Activated CD8-positive, alpha-beta T cell treated with anti-CD3 and anti-CD28 coated beads for 36 hours (primary cell): ENCODE measurements at places on chromosomes 2 and 18. TPM values are rescaled to one million over a fixed set of nuclear protein-coding genes. Genes with fewer than 3 reads are reported as not detected.

DNA sequence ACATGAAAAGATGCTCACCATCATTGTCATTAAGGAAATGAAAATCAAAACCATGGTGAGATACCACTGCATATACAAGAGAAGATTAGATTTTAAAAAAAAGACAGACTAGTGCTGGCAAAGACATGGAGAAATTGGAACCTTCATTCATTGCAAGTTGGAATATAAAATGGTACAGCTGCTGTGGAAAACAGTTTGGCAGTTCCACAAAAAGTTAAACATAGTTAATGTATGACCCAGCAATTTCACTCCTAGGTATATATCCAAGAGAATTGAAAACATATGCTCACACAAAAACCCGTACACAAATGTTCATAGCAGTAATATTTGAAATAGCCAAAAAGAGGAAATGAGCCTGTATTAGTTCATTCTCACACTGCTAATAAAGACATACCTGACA is 33.7 kb upstream of the MBOAT2 start:
- DNase-seq = no peak

GRCh38 chr2:205889114-205889513 is 196.9 kb downstream of the INO80D start:
- DNase-seq = no peak

GRCh38 chr18:62425465-62426190 is 97.2 kb upstream of the ZCCHC2 start:
- DNase-seq = peak; percentile 75

GRCh38 chr2:174495365-174496012 is 8.7 kb upstream of the GPR155 start:
- DNase-seq = no peak

DNA sequence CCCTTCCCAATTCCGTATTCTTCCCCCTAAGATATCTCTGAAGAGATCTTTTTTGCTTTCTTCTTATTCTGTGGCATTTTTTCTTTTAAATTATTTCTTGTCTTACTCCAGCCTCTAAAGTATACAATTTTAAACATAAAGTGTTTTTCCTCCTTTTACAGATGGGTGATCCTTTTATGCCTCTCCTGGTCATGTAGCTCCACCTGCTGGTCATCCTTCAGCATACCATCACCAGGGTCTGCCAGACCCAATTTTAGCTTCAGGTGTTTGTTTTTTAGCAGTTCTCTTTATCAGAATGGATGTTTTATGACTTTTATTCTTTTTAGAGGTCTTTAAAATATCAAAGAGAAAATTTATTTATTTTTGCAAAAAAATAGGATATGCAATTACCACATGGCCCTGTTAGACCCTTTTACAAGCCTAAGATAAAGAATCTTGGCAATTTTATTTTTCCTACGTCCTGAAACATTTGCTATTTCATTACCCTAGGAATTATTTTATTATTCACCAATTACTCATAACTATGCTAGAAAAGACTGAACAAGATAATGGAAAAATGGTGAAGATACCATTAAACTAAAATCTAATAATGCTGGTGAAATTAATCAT is 55.5 kb downstream of the PIGN start:
- DNase-seq = peak; percentile 64

DNA sequence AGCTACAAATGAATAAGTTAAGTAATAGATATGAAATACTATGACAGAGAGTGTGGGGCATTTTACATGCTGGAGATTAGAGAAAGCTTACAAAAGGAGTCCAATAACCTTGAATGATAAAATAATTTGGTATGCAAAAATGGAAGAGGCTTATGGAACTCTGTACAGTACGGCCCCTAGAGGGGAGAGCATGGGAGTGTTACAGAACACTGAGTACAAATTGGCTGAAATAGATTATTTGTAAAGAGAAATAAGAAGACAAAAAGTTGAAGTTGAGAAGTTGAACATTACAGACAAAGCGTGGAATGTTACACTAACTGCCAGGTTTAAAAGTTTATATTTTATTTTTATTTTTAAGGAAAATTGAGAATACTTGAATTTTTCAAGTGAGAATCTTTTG is 192.1 kb upstream of the DOK6 start:
- DNase-seq = no peak

DNA sequence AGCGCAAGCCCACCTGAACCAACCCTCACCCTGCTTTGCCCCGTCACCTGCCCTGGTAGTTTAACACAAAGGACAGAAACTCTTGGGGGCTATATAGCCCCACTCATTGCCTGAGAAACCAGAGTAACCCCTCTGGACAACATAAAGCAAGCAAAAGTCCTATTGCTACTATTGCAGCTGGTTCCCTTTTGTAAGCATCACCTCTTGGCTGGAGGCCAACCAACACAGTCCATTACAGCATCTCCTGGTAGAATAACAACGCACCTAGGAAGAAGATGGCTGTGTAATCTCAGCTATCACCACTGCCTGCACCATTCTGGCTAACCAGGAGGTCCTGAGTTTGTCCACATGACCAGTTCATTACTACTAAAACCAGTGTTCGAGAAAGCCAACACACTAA is 36.4 kb downstream of the FLACC1 start:
- DNase-seq = no peak

DNA sequence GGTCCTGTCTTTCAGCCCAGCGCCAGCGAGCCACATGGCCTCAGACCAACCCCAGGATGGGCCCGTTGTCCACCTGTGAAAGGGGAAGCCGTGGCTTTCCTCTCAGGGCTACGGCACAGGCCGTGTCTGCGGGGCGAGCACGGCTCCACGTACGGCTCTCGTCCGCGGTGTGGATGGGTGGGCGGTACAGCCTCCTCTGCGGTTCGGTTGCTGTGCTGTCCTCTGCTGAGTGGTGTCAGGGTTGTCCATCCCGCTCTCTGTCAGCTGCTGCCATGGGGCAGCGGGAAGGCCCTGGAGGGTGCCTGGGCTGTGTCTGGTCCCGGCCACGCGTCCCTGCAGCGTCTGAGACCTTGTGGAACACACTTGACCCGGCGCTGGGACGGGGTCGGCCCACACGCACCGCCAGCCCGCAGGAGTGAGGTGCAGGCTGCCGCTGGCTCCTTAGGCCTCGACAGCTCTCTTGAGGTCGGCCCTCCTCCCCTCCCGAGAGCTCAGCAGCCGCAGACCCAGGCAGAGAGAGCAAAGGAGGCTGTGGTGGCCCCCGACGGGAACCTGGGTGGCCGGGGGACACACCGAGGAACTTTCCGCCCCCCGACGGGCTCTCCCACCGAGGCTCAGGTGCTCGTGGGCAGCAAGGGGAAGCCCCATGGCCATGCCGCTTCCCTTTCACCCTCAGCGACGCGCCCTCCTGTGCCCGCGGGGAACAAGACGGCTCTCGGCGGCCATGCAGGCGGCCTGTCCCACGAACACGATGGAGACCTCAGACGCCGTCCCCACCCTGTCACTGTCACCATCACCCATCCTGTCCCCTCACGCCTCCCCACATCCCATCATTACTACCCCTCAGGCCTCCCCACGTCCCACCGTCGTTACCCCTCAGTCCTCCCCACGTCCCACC is 128.7 kb downstream of the NFATC1 start:
- DNase-seq = peak; percentile 82

GRCh38 chr2:235910067-235910466 is 258.1 kb downstream of the GBX2 start:
- no peak for DNase-seq

GRCh38 chr18:73189718-73190117 is 321.9 kb upstream of the NETO1 start:
- no peak for DNase-seq

DNA sequence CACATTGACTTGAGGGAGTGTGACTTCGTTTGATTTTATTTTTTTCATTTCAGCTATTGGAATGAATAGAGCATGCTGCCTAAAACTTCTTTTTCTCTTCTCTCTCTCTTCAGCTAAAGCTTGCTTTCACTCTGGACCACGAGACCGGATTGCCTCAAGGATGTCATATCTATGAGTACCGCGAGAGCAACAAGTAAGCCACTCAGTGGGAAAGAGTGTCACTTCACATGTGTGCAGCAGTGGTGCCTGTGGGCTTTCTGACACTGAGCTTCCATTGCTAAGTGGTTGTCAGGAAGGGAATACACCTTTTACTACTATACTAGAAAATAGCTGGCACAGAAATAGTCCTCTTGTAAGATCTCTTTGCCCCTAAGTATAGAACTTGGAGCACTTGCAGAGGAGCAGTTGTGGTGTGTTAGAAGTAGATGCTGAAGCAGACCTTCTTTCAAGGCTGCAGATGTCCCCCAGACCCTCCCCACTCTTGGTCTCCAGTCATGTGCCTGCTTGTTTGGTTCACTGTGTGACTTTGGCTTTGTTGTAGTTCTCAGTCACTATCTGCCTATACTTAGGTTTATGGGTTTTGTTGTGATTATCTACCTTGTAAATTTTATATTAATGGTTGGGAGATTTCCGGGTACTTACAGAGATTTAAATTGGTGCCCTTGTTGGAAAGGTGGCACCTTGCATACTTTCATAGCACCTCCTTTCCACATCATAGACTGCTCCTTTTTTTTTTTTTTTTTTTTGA is 78.5 kb upstream of the ALPP start:
- peak; percentile 27 for DNase-seq

DNA sequence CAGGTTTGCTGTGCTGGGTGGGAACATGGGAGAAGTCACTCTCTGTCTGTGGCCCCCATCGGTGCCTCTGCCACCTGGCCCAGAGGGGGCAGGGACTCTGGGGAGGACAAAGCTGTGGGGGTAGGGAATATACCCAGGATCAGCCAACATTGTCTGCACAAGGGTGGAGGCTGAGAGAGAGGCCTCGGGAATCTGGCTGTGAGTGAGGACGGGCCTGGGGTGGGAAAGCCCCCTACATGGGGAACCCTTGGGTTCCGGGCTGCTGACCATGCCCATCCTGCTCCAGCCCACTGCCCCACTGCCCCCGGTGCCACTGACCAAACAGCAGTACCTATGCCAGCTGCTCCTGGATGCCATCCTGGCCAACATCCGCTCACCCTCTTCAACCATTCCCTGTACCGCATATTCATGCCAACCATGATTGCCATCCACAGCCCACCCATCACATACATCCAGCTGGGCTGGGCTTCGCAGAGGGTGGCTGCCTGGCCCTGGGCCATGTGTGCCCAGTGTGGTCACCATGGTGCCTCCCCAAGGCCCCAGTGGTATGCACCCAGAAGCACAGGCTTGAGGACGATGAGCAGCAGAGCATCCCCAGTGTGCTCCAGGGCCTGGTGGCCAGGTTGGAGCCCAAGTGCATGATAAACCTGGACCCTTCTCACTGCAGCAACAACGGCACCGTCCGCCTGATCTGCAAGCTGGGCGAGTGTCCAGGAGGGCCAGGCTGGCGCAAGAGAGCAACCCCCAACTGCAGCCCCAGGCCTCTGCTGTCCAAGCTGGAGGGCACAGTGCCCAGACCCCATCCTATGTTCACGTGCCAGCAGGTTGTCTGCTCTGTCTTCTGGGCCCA is 6.9 kb upstream of the POTEF start:
- no peak for DNase-seq

- no peak for DNase-seq
These were observed 28.7 kb downstream of the IKZF2 start for GRCh38 chr2:213122725-213123124.

DNA sequence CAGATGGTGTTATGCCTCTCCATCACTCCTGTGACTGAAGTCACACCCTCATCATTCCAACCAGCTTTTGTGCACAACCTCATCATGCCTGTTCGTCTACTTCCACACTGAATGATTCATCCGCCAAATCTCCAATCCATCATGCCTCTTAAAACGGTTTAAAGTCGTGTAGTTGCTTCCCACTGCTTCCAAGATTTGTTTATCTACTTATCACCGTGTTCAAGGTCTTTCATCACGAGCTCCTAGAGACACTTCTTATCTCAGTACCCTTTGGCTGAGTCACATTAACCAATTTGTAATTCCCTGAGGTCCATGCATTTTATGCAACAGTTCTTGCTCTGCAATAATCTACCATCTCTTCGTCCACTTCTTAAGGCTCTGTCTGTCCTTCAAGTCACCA is 592.3 kb upstream of the ID2 start:
- DNase-seq = no peak

GRCh38 chr18:48194591-48195181 is 214.5 kb downstream of the ZBTB7C start:
- no peak for DNase-seq

- no peak for DNase-seq
These were observed 355.3 kb downstream of the INSIG2 start for GRCh38 chr2:118443596-118443995.

GRCh38 chr2:54455131-54455562 is 980 bp upstream of the SPTBN1 start:
- DNase-seq = no peak

DNA sequence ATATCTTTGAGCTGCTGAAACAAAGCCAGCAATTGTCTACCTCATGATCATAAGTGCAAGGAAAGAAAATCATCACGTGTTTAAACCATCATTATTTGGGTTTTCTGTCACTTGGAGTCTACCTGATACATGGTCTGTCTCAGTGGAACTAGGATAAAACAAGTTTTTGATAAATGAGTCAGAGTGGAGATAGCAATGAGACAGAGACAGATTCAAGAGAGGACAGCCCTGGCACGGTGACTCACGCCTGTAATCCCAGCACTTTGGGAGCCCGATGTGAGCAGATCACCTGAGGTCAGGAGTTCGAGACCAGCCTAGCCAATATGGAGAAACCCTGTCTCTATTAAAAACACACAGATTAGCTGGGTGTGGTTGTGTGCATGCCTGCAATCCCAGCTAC is 93.8 kb downstream of the PMAIP1 start:
- no peak for DNase-seq

GRCh38 chr2:46686811-46687210 is 207.4 kb downstream of the TMEM247 start:
- DNase-seq = no peak

- no peak for DNase-seq
These were observed 566.1 kb downstream of the TMEM182 start for GRCh38 chr2:103327966-103328365.

GRCh38 chr2:112706170-112706664 is 14.6 kb upstream of the NT5DC4 start:
- DNase-seq = peak; percentile 89

DNA sequence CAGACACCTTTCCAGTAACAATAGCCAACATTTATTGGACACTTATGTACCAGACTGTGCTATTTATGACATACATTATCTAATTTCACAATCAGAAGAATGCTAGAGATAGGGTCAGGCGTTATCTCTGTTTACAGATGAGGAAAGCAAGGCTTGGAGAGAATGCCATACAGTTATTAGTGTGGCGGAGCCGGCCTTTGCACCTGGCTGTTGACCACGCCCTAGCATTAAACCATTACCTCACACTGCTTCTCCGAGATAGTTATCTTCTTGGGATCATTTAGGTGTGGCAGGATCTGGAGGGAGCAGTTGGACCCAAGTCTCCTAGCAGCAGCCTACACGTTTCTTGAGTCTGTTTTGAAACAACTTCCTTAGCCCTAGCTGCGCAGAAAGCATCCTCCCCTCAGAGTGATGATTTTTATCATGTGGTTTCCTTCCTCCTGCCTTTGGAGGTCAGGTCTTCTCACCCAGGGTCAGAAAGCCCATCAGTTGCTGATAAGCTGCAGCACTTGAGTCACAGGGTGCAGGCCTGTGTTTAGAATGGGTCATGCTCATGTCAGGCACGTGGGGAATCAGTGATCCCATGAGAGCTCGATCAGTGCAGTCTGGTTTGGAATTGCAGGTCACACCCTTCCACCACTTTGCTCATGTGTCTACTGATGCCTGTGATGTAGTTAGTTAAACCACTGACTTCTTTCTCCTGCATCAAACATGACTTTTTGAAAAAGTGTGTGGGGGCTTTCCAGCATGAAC is 118.2 kb downstream of the SPTBN1 start:
- peak; percentile 78 for DNase-seq

Gene SP140
- 78.1 TPM for total RNA-seq

Gene REG3A
- total RNA-seq = not detected

Gene CNTNAP5
- total RNA-seq = not detected

Gene EML6
- 1.7 TPM for total RNA-seq

Gene SP100
- 108 TPM for total RNA-seq

Gene CREG2
- not detected for total RNA-seq

Gene TSPYL6
- total RNA-seq = not detected

Gene PPP1R1C
- total RNA-seq = not detected

Gene LOXHD1
- 0.45 TPM for total RNA-seq
